ENCODE measurements at places on chromosomes 3 and 15.
A peak's percentile ranks its signal among the peaks of the same experiment; 100 is the strongest.

DNA sequence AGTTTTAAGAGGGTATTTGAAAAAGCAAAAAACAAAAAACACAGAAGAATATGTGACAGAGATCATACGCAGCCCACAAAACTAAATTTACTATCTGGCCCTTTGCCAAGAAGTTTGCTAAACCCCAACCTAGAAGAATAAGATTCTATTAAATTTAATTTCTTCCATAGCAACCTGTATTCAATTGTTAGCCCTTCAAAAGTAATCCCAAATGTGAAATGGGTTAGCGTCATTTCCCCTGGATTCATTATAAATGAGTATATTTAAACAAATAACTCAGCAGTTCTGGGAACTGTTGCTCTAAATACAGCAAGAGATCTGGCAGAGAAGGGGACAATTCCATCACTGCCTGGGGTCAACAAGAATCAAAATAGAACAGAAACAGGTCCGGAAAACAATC is 56.8 kb downstream of the CERS3 start:
- DNase-seq, result no peak

GRCh38 chr3:41024031-41024836 is 175.1 kb upstream of the CTNNB1 start:
- DNase-seq, result no peak

DNA sequence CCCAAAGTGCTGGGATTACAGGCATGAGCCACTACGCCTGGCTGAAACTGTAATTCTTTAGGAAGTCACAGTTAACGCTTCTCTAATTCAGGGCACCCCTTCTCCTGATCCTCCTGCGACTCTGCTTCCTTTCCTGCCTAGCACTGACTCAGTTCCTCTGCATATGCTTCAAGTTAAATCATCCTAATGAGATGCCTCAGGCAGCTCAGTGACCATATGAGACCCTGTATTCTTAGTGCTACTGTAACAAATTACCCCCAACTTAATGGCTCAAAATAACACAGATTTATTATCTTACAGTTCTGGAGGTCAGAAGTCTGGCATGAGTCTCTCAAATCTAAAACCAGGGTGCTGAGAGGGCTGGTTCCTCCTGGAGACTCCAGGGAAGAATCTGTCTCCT is 271.8 kb upstream of the LYSMD4 start:
- no peak for DNase-seq

- DNase-seq, result no peak
Observed at GRCh38 chr3:31402117-31402516, 130.6 kb upstream of the STT3B start.

DNA sequence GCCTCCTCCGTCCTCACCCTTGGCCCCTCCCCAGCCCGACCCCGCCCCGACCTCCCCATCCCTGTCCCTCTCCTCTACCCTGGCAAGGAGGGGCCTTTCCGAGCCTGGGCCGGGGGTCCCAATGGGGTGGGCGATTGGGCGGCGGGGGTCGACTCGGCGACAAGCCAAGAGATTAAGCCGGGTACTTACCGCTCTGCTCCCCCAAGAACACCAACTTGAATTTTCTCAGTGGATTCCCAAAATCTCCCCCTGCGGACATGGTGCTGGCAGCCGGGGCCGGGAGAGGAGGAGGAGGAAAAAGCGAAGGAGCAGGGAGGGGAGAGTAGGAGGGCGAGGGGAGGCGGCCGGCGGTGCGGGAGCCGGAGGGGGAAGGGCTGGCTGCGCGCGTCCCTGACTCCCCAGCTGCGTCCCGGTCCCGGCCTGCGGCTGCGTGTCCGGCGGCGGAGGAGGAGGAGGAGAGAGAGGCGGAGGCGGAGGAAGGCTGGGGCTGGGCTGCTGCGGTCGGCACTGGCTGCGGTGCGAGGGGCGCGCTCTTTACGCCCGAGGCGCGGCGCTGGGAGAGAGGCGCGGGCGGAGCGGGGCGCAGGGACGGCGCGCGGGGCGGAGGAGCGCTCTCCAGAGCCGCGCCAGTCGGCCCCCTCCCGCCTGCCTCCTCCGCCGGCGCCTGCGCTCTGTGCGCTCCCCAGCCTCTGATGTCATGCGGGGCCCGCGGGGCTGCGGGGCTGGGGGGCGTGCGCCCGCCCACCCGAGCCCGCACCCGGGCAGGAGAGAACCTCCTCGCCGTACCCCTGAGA is at the start of gene RAB6B:
RAB6B (minus strand) TSS at position 675 of the 794 bp plus-strand sequence; CDS start at position 259, 416 bp downstream.
- no peak for DNase-seq

- peak; percentile 36 for DNase-seq
Observed at GRCh38 chr15:75836959-75837334, 6.3 kb upstream of the UBE2Q2 start.
